ENCODE measurements at places on chromosomes 6 and 20.

DNA sequence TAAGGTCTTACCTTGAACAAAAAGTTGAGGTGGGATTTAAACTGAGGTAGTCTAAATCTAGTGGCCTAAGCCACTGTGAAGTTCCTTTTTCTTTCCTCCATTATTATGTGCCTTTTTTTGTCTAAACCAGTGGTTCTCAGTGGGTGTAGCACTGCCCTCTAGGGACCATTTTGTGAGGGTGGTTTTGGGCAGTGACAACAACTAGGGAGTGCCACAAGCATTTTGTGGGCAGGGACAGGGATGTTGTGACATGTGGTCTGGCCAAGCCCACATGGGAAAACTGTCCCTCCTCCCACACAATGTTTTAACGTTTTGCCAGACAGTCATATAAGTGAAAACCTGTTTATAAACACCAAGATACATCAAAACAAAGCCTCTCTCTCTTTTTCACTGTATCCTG lies 899.4 kb upstream of the FLRT3 start:
- DNase-seq = peak; percentile 41

DNA sequence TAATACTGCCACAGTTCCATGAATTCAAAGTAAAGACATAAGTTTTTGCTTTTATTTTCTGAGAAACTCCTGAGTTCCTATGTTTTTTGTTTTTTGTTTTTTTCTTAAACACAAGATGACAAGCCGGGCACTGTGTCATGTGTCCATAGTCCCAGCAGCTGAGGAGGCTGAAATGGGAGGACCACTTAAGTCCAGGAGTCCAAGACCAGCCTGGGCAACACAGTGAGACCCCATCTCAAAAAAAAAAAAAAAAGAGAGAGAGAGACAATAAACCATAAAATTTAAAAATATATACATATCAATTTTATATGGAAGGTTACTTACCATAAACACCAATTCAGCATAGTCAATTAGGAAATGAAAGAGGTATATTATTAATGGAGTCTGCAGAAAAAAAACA lies 31.9 kb downstream of the PIGU start:
- no peak for DNase-seq

- DNase-seq = no peak
Observed at GRCh38 chr20:12977328-12978125, 31.2 kb upstream of the SPTLC3 start.

DNA sequence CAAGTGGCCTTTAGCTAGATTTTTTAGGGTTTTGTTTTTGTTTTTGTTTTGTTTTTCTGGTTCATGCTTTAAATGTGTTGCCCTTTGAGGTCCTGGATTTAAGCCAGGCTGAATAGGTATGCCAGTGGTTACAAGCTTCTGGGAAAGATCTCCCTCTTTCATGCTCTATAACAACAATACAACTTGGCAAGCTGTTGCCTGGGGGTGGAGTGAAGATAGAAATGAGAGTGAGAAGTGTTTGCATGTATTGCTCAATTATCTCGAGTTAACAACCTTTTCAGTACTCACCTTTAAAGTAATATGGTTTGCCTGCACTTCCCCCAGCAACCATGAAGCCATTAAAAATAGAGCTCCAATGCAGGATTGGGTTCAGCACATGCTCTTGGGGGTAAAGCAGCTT lies 19.2 kb upstream of the HAO1 start:
- DNase-seq = no peak

- peak; percentile 20 for DNase-seq
Observed at GRCh38 chr6:43077333-43077809, 1.3 kb downstream of the PTK7 start.

DNA sequence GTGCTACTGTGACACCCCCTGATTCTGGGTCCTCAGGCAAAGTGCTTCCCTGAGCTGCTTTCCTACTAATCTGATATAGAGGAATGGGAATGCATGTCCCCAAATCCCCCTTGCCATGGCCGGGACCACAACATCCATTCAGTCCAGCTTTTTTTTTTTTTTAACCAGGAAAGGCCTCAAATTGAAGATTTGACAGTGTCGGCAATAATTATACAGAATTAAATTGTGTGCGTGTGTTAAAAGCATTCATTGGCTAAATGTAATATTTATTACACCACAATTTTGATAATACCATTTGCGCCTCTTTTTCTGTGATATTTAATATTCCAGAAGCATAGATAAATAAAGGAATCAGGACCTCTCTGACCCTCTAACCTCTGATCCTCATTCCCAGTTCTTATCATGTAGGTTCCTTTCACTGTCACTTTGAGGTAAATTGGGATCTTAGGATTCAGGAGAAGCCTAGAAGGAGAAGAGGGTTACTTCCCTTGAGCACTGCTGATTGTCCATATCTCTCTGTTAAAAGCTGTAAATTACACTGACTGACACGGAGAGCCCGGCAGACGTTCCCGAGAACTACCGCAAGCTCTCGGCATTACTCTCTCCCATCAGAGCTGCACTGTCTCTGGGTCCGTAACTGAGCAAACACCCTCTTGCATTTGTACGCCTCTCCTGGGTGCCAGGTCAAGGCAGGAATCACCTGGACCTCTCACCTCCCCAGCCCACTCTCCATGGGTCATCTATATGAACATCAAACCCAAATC lies 29.4 kb upstream of the MAFB start:
- no peak for DNase-seq

- no peak for DNase-seq
Observed at GRCh38 chr20:21096321-21097043, 9.7 kb downstream of the LINC00237 start.

- no peak for DNase-seq
Observed at GRCh38 chr20:22232473-22232872, 351.9 kb downstream of the FOXA2 start.

DNA sequence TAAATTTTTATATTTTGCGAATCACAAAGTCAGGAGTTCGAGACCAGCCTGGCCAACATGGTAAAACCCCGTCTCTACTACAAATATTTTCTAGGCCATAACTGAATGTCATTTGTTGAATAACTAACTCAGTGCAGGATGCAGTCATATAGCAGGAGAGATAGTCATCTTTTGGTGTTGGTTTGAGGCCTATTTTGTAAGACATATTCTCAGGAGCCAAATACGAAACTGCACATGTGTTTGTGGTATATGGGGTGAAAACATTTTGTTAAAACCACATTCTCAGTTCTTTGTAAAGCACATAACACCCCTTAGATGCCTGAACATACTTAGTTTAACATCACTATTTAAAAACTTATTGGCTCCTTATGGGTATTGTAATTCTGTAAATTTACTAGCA lies 4.7 kb upstream of the ENPP5 start:
- DNase-seq = no peak

DNA sequence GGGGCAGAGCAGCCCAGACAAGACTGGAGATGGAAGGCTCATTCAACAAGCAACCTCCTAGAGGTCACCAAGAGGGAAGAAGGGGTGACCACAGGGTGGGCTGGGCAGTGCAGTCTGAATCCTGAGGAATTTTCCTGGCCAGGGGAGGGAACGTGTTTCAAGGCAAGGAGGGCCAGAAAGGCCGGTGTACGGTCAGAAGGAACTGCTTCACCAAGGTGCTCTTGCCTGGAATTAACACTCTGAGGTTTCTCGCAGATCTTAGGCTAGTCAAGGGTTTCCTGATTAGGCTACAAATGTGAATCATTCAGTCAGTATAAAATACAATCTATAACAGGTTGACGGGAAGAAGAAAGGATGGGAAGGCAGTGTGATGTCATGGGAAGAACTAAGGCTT lies 199.3 kb downstream of the LRFN2 start:
- no peak for DNase-seq

DNA sequence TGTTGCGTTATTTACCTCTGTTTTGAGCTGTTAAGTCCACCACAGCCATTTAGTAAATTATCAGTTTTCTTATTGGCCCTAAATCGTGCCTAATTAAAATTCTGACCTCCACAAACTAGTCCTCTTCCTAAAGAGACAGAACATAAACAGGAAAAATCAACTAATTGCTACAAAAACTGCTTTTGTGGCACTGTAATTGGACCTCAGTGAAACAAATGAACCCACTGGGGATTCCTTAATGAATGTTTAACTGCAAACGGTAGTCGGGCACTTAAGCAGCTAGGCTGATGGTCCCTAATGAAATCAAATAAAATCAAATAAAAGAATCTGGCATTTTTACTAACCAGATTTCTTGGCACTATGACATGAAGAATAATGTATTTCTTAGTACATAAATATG lies 513.4 kb upstream of the SLC35B3 start:
- no peak for DNase-seq

Measured in GM03348 (cell line).